ENCODE measurements at places on chromosomes 5 and 9. TPM values are rescaled to one million over a fixed set of nuclear protein-coding genes. Genes with fewer than 3 reads are reported as not detected.

Gene CDKN2A
- total RNA-seq = not detected

- no peak for DNase-seq
These were observed 437.6 kb downstream of the KIAA0825 start for GRCh38 chr5:94180761-94181160.

DNA sequence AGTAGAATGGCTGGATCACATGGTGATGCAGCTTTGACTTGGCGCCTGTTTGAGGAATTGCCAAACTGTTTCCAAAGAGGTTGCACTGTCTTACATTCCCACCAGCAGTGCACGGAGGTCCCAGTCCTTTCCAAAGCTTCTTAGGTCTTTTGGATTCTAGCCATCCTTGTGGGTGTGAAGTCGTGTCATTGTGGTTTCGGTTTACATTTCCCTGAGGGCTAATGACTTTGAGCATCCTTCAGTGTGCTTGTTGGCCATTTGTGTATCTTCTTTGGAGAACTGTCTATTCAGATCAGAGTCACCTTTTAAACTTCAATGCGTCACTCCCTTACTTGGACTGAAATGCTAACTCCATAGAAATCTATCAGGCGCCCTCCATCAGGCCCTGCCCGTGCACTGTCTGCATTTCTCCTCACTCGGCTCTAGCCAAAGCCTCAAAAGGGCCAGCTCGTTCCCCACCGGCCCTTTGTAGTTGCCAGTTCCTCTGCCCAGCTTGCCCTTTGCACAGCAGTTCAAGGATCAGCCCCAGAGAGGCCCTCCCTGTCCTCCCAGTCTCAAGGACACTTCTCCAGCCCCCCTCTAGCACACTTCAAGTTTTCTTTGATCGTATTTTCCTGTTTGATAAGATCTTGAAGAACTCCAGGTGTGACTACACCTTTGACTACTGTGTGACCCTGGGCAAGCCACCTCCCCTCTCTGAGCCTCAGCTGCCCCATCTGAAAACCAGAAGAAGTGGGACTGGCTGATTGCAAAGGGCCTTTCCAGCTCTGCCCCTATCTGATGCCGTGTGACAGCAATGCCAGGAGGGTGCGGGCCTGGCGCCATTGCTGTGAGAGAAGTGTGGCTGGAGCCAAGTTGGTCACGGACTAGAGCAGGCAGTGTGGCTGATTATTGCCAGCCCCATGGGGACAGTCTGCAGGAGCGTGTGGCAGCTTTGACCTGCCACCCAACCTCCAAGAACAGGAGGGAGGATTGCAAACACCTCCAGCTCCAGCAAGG is 5.6 kb downstream of the HRH2 start:
- peak; percentile 54 for DNase-seq

Gene CLK4
- 15.6 TPM for total RNA-seq

Gene SPRY4
- total RNA-seq = 3.7 TPM

Gene AGXT2
- total RNA-seq = not detected

DNA sequence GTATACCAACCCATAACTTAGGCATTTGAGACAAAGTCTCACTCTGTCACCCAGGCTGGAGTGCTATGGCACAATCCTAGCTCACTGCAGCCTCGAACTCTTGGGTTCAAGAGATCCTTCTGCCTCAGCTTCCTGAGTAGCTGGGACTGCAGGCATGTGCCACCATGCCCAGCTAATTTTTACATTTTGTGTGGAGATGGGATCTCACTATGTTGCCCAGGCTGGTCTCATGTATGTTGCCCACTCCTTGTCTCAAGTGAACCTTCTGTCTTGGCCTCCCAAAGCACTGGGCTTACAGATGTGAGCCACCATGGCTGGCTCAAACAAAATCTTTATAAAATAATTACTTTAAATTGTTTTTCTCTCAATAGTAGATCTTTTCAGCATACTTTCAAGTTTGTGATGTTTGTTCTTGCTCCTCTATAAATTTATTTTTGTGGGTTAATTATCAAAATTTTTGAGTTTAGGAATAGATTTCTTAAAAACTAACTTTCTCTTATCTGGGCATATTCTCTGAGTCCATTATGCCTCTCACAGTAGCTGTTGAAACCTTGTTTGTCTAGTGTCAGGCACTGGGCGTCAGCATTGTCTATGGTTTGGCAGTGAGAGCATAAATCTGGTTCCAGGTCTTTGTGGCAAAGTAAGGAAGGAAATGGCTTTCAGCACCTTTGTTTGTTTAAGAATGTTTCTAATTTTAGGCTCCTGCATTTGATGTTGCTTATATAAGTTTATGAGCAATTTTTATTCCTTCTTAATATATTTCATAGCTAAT is 38.7 kb downstream of the NLN start:
- DNase-seq = peak; percentile 49

DNA sequence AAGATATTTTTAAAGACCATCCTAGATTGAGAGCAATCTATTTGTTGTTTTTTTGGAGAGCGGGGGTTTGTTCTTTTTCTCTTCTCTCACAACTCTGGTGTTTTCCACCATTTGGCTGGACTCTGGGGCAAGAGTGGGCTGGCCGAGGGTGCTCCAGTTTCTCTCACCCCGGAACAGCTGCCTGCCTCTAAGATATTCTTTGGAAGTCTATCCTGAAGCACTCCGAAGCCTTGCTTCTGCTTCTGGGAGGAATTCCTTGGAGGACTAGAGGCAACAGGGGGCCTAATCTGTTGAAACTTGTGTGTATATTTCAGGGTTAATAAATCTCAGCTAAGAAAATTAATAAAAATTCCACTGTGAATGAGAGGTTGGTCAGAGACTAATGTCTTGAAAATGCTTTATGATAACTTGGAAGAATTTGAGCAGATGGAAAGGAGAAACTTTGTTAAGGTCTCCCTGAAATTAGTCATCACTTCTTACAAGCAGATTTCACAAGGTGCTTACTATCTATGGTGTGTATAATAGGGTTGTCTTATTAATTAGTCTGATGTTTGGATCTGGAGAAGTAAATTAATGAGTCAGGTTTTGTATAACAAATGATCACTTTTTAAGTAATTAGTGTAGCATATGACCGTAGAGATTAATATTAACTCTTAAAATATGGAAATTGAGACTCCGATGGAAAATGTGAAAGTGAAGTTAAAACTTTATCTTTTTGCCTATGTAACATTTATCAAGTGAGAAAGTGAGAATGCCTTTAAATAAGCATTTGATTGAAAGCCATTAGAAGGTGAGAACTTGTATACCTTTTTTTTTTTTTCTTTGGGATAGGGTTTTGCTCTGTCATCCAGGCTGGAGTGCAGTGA is 4.0 kb downstream of the MAN2A1 start:
- DNase-seq = no peak

Gene SPINK13
- total RNA-seq = not detected

DNA sequence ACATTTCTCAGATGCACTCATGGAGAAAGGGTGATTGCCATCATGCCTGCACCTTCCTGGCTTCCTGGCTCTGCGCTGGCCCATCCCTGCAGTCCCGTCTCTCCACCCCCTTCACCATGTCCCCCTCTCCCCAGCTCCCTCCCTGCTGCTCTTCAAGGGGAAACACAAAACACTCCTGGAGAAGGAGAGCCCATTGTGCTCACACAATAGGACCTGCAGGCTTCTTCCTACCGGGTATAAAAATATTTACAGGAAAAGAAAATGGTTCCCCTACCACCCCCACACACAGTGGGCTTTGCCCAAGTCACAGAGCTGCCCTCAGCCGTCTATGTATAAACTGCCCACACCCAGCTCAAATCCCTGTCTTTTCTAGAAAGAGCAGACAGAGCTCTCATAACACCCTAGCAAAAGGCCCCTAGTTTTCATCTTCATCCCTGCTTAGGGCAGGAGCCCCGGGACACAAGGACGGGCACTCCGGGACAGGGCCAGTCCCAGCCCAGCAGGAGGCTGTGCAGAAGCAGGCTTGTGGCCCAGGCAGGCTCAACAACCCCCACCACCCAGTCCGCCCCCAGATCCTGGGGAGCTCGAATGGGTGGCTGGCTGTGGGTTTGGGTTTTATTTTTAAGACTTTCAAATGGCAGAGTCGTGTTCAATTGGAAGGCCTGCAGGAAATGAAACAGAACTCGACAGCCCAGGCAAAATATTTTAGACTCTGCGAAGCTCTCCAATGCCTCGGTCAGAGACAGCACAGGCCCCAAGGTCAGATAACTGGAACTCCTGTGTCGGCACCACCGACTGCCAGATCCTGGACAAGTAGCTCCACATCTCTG is 77.3 kb downstream of the LRSAM1 start:
- DNase-seq = no peak

GRCh38 chr5:41842777-41843176 is 27.4 kb downstream of the OXCT1 start:
- DNase-seq = no peak
